ENCODE measurements at places on chromosomes 12 and 14.

DNA sequence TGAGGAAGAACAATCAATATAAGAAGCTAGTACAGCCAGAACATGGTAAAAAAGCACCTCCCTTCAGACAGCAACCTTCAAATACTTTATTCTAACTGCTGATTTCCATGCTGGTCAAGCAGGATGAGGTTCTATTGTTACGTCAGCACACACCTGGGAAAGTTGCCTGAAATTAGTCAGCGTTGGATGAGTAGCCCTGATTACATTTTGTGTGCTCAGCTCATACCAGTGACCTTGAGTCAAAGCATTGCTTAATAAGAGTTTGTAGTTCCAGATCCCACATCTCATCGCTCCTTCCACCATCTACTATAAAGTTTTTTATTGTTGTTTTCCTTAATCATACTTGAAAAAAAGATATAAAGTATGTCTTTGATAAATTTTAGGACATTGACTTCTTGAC lies 361.5 kb downstream of the EGLN3 start:
- peak; percentile 52 for DNase-seq

- DNase-seq: no peak
Observed at GRCh38 chr12:124556896-124557501, 10.4 kb downstream of the NCOR2 start.

- no peak for DNase-seq
Observed at GRCh38 chr12:58765076-58765475, 155.2 kb downstream of the LRIG3 start.

DNA sequence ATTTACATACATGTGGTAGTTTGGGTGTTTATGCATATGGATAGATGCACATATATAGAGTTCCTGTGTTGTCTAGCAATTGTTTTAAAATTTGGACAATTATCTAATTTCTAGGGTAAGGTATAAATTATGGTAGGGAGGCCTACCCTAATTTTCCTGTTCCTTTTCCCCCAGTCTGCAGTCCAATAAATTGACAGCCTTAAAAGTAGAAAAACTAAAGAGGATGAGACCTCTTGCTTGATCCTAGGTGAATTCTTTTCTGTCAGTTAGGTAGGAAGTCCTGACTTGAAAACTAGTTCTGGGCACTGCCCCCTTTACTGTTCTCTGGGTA lies 2.1 kb upstream of the CDKN1B start:
- DNase-seq: no peak

DNA sequence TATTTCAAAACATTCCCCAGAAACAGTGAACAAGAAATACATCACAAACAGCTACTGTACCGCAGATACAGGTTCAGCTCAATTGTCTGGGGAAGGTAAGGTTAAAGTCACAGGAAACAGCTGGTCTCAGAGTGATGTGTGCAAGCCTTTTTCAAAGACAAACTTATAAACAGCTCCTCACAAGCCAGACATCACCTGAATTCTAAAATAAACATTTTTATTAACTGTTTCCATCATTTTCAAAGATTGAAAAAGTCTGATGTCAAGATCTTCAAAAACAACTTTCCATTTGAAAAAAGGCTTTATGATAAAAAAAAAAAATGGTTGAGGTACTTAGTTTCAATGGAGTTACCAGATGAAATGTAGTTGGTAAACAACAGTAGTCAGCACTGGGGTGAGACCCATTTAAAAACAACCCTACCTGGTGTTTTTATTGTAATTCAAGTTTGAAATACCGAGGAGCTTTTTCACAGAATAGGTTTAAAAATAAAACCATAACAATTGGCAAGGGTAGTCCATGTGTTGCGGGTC lies 4.0 kb downstream of the BTG1 start:
- DNase-seq: no peak

DNA sequence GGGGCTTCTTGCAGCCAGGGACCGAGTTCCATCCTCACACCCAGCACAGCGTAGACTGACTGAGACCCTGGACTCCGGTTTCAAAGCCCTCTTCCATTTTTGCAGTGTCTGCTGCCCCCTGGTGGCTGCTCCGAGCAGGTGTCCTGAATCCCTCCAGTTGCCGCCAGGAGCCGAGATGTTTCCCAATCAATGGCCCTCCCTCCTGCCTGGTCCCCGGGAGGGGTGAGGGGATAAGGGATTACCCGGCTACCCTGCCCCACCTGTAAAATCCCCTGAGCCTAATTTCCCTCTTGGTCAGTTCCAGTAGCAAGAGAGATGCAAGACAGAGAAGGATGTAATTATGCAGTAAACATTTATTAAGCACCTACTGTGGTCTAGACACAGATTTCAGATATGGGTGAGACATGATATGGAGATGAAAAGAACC lies 55.0 kb downstream of the PHETA1 start:
- peak; percentile 61 for DNase-seq

GRCh38 chr12:6536894-6537579 lies 2.7 kb downstream of the GAPDH start:
- DNase-seq: peak; percentile 33

GRCh38 chr14:86942936-86943335 lies 1050.0 kb downstream of the GALC start:
- no peak for DNase-seq

- no peak for DNase-seq
Observed at GRCh38 chr14:104460791-104461651, 118.5 kb upstream of the C14orf180 start.

DNA sequence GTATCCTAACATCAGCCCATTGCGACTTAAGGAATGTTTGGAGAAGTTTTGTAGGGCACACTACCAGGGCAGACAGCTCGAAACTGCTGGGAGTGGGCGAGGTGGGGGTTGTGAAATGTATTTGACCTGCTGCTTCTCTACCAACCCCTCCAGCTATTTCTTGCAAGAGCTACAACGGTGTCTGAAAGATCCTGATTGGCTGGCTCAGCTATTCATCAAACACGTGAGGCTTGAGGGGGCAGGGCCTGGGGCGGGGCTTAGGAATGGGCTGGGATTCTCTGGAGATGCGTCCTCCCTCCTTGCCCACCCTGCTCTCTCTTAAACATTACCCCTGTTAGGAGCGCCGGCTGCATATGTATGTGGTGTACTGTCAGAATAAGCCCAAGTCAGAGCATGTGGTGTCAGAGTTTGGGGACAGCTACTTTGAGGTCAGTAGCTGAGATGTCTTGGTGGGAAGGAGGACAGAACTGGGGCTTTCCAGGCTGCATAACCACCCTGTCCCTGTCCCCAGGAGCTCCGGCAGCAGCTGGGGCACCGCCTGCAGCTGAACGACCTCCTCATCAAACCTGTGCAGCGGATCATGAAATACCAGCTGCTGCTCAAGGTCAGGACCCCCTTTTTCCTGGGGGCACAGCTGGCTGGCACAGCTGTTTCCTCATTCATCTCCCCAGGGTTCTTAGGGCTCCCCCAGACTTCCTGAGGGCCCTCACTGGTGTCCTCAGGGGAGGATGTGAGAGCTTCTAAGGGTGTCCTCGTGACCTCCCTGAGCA lies 3.1 kb downstream of the ARHGEF25 start:
- DNase-seq: no peak

- no peak for DNase-seq
Observed at GRCh38 chr12:57490126-57490525, 2.3 kb downstream of the MARS1 start.

- no peak for DNase-seq
Observed at GRCh38 chr14:71666571-71667145, 265.6 kb upstream of the RGS6 start.

GRCh38 chr14:71250791-71251190 lies 343.5 kb downstream of the PCNX1 start:
- no peak for DNase-seq

DNA sequence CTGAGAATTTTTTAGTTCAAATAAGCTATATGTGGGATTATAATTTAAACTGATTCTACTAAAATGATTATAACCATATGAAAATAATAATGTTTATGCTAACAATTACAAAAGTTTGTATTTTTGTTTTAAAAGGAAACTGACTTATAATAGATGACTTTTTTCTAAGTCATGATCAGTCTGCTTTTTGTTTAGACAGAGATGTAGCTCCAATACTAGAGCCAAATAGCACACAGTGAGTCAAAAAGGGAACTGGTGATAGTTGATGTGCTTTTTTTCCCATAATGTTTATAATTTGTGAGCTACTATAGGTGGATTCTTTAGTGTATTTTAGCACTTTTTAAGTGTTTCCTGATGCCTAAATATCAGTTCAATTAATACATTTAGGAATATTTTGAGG lies 28.3 kb downstream of the TMPO start:
- no peak for DNase-seq

- peak; percentile 40 for DNase-seq
Observed at GRCh38 chr12:13913371-13913770, 68.0 kb downstream of the GRIN2B start.

DNA sequence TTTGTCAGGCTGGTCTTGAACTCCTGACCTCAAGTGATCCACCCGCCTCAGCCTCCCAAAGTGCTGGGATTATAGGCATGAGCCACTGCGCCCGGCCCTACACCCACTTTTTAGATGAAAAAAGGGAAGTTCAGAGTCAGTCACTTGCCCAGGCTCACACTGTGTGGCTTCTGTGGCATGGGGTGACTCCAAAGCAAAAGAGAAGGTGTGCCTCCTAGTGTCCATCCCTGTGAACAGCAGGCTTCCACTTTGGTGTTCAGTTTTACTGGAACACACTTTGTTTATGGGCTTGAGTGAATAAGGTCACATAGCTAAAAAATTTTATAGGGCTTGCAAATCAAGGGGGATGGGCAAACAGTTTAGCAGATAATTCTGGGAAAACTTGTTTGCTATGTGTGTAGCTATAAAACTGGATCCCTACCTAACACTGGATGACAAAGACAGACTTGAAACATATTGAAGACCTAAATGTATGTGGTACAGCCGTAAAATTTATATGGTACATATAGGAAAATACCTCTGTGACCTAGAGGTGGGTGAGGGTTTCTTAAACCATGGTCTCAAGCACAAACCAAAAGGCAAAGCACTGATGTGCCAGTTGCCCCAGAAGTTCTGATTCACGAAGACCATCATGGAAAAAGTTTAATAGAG lies 54.9 kb downstream of the EID3 start:
- no peak for DNase-seq

DNA sequence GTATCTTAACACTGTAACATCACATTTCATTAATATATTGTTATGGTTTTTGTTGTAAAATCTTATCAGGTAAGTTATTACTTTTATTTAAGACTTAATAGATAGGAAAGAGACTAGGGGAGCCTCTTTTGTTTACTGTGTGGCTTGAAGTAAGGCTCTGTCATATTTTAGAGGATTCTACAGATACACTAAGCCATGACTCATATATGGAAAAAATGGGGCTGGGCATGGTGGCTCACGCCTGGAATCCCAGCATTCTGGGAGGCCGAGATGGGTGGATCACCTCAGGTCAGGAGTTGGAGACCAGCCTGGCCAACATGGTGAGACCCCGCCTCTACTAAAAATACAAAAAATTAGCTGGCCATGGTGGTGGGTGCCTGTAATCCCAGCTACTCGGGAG lies 23.6 kb upstream of the NPFF start:
- DNase-seq: peak; percentile 27

- DNase-seq: no peak
Observed at GRCh38 chr14:68335312-68335711, 457.6 kb downstream of the ZFP36L1 start.

GRCh38 chr12:70520847-70521246 lies 116.4 kb downstream of the PTPRB start:
- DNase-seq: no peak

DNA sequence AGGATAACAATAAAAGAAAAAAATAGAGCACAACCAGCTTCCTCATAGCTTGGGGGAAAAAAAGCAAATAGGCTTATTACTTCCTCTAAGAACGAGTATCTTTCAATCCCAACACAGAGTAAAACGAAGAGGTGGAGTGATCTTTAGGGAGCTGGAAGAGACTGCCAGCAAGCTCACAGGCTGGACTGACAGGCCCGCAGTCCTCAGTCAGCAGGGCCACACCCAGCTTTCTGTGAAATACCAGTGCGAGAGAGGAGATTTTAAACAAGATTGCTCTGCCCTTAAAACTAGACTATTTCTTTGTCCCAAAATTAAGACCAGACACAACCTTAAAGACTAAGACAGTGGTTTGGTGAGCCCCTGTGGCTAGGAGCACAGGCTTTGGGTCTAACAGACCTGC lies 32.9 kb downstream of the SETD3 start:
- no peak for DNase-seq

GRCh38 chr14:99268810-99269707 lies 2.9 kb downstream of the BCL11B start:
- DNase-seq: no peak

DNA sequence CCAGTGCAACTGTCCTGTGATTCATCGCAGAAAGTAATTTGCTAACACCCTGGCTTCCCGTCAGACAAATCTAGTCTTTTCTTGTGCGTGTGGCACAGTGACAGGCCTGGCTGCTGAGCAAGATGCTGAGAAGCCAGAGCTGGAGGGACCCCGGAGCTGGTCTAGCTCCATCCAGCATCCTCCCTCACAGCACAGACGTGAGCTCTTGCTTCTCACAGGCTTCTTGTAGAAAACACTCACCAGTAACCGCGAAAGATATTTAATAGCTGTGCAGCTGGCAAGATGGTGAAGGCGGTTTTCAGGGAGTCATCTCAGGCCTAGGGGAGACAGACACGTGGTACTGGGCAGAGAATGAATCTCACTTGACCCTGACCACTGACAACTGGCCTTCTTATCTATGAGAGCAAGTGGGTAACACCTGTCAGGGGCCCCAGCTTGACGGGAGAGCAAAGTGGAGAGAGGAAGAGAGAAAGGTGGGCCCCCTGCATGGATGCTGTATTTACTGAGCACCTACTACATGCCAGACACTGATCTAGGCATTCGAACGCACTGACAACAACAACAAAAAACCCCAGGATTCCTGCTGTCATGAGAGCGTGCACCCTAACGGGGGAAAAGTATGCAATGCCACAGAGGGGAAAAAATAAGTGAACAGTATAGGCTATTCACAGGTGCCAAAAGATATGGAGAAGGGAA lies 63.3 kb downstream of the CCDC88C start:
- no peak for DNase-seq

DNA sequence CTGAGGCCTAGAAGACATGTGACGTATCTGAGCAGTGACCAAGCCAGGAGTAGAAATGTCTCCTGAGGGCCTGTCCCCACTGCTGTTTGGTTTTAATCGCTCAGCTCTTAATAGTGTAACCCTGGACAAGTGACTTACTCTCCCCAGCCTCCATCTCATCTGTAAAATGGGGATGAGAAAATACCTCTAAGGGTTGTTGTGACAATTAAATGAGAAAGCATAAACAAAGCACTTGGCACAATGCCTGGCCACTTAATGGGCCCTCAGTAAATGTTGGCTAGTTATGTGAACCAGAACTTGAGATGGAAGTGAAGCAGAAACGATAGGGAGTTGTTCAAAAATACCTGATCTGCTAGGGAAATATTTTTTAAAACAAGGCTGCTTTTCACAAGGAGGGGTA lies 58.2 kb downstream of the HMGA2 start:
- DNase-seq: no peak

GRCh38 chr12:52615208-52615868 lies 3.0 kb downstream of the KRT73 start:
- DNase-seq: no peak

Measured in RKO (cell line).